ENCODE measurements at places on chromosomes 1 and 21. TPM values are rescaled to one million over a fixed set of nuclear protein-coding genes. Genes with fewer than 3 reads are reported as not detected.
A peak's percentile ranks its signal among the peaks of the same experiment; 100 is the strongest.

GRCh38 chr1:173917149-173917548 lies at the start of gene SERPINC1:
SERPINC1 (minus strand) TSS chr1:173917327; CDS start chr1:173917259, 68 bp downstream.
- H3K36me3 ChIP-seq, result no peaks in the 10 kb centered on the region
- no peaks in the 10 kb centered on the region for H3K4me1 ChIP-seq
- DNase-seq, result no peak
- H3K4me3 ChIP-seq, result no peak within 1 kb of the TSS
- H3K27me3 ChIP-seq, result no peaks in the 10 kb centered on the region
- H3K27ac ChIP-seq, result no peak within 1 kb of the TSS

The SPTA1 gene
- total RNA-seq, result 0.33 TPM

GRCh38 chr1:65230731-65231481 lies 78.4 kb upstream of the DNAJC6 start:
- peak; percentile 29 for DNase-seq
- H3K4me1 ChIP-seq, result no peaks in the 10 kb centered on the region
- H3K27ac ChIP-seq, result no peak overlapping the region
- no peak overlapping the region for H3K4me3 ChIP-seq
- no peaks in the 10 kb centered on the region for H3K27me3 ChIP-seq

The FABP3 gene
- total RNA-seq, result 14.6 TPM

DNA sequence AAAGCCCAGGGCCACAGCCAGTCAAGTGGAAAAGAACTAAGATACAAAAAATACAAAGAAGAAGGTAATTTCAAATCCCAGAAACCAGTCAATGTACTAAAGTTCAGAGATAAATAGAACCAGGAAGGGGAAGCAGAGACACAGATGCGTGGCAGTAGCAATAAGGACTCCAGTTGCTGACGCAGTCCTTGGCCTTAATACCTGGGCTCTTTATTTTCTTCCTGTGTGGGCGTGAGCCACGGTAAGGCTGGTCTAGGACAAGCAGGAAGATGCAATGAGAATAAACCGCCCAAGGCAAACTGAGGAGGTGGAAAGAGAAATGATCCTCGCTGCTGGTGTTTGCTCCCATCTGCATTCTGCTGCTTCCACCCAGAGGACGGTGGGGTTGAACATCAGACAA lies 65.6 kb upstream of the PLXNA2 start:
- no peaks in the 10 kb centered on the region for H3K36me3 ChIP-seq
- DNase-seq, result no peak
- H3K27ac ChIP-seq, result no peak overlapping the region
- no peaks in the 10 kb centered on the region for H3K4me1 ChIP-seq
- H3K27me3 ChIP-seq, result no peaks in the 10 kb centered on the region

DNA sequence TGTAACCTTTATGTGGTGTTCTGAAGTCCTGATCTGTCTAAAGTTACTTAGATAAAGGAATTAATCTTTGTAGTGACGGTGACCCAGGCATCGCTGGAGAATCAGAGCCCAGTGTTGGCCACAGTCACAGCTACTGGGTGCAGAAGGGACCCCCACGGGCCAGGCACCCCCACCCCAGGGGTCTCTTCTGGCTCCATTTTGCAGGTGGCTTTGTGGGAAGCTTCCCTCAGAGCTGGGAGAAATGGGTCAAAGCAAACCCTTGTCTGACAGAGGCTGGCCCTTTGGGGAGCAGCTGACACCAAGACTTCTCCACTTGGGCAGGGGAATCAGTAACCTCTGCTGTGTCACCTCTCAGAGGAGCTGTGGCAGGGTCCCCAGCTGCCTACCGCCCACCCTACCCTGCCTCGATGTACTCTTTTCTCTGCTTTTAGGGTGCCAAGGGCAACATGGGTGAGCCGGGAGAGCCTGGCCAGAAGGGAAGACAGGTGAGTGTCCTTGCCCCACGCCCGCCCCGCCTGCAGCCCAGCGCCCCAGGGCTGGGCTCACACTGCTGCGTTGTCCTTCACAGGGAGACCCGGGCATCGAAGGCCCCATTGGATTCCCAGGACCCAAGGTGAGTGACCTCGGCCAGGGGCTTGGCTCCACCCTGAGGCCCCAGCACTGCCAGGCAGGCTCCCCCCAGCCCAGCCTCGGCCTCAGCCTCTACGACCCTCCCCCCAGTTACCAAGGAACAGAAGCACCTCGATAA lies 17.7 kb downstream of the COL6A2 start:
- peak overlapping the region; percentile 3 for H3K27ac ChIP-seq
- H3K27me3 ChIP-seq, result no peaks in the 10 kb centered on the region
- peaks cover 11% of the 10 kb centered on the region for H3K4me1 ChIP-seq
- H3K36me3 ChIP-seq, result peaks cover 96% of the 10 kb centered on the region
- H3K4me3 ChIP-seq, result no peak overlapping the region

The CXADR gene
- 1.4 TPM for total RNA-seq

DNA sequence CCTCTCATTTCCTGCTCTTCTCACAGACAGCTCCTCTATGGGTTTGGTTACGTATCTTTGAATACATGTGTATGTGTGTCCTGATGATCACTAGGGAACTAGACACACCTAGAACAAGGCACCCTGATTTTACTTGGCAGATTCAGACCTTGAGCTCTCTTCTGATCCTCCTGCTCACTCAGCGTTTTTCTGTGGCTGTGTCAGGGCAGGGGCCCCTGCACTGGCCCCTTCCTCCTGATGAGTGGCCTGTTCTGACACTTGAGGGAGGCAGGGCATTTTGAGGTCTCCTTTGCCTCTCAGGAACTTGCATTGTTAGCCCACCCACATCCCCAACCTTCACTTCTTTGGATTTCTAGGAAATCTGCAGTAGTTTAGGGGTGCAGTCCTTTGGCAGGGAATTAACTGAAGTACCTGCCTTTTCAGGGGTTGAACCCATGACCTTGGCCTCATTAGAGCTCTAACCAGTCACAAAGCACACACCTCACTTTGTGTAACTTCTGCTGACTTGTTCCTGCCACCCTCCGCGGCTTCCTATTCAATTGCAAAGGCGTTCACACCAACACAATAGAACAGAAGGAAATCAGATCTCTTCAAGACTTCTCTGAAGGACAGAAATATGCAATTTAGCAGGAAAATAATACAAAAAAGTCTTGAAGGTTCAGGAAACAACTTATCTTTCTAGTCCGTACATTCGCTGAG lies 8.8 kb downstream of the SMYD2 start:
- no peak overlapping the region for H3K4me3 ChIP-seq
- H3K27ac ChIP-seq, result no peak overlapping the region
- H3K36me3 ChIP-seq, result no peaks in the 10 kb centered on the region

The SPATA45 gene
- total RNA-seq, result not detected

The SYTL1 gene
- 0.29 TPM for total RNA-seq

The CFHR4 gene
- not detected for total RNA-seq

The ICOSLG gene
- 0.42 TPM for total RNA-seq

The WDR64 gene
- not detected for total RNA-seq

DNA sequence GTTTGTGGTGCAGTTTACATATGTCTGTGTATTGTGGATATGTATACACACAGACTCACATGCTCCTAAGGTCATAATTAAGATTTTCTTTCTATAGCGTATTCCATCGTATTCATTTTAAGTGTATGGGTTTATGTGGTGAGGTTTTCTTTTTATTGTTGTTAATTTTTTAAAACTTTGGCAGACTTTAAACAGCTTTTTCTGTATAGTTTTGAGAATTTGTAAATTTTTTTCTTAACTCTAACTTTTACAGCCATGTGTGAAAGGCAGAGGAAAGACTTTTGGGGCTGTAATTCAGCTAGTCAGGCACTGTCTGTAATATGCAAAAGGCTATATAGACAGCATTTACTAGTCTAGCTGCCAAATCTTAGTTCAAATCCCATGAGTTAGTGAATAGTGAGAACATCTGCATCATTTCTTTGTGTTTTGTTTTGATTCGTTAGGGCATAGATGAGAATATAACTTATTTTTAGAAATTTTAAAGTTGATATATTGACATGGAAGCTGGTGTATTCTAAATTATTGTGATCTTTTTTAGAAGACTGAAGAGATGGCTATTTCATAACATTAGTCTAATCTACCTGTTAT lies 2.3 kb downstream of the MAGI3 start:
- H3K36me3 ChIP-seq, result no peaks in the 10 kb centered on the region
- no peak for DNase-seq
- H3K27me3 ChIP-seq, result no peaks in the 10 kb centered on the region
- peak overlapping the region; percentile 98 for H3K4me3 ChIP-seq

The CYP2J2 gene
- 0.26 TPM for total RNA-seq

The TRMT1L gene
- 16.6 TPM for total RNA-seq

DNA sequence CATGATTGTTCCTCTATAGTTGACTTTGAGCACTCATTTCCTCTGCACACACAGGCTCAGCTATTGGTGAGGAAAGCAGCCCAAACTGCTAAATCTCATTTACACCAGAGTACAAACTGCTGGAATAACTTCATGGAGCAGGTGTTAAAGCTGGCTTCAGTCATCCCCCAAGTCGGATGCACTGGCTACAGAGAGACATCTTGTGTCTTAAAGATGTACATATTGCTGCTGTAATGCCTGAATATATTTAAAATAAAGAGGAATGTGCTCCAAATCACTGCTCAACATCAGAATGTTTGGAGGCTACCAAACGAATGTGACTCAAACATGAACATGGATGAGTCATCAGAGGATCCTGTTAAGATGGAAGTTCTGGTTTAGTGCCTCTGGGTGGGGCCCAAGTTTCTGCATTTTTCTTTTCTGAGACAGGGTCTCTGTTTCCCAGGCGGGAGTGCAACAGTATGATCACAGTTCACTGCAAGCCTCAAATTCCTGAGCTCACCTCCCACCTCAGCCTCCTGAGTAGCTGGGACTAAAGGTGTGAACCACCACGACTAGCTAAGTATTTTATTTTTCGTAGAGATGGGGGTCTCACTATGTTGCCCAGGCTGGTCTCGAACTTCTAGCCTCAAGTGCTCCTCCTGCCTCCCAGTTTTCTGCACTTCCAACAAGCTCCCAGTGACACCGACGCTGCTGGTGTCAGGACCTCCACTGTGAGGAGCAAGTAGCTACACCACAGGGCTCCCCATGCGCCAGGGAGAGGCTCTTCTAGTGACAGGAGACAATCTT lies 79.0 kb upstream of the KRTAP19-8 start:
- H3K36me3 ChIP-seq, result no peaks in the 10 kb centered on the region
- H3K27ac ChIP-seq, result no peak overlapping the region
- H3K4me3 ChIP-seq, result no peak overlapping the region
- no peaks in the 10 kb centered on the region for H3K4me1 ChIP-seq

GRCh38 chr1:160864173-160864572 lies 1.5 kb upstream of the CD244 start:
- H3K36me3 ChIP-seq, result no peaks in the 10 kb centered on the region
- DNase-seq, result peak; percentile 53
- H3K4me1 ChIP-seq, result no peaks in the 10 kb centered on the region
- H3K27me3 ChIP-seq, result no peaks in the 10 kb centered on the region
- no peak overlapping the region for H3K4me3 ChIP-seq
- H3K27ac ChIP-seq, result no peak overlapping the region

- peaks cover 53% of the 10 kb centered on the region for H3K36me3 ChIP-seq
- H3K4me1 ChIP-seq, result peaks cover 88% of the 10 kb centered on the region
- DNase-seq, result no peak
Observed at GRCh38 chr1:202579806-202580205, 130.4 kb downstream of the SYT2 start.

The ERG gene
- total RNA-seq, result 3.7 TPM

- no peaks in the 10 kb centered on the region for H3K27me3 ChIP-seq
- no peaks in the 10 kb centered on the region for H3K36me3 ChIP-seq
- no peaks in the 10 kb centered on the region for H3K4me1 ChIP-seq
Observed at GRCh38 chr1:182091083-182091482, 29.6 kb upstream of the ZNF648 start.

- DNase-seq, result no peak
- H3K27ac ChIP-seq, result no peak overlapping the region
- H3K27me3 ChIP-seq, result no peaks in the 10 kb centered on the region
- peaks cover 2% of the 10 kb centered on the region for H3K4me1 ChIP-seq
- H3K36me3 ChIP-seq, result no peaks in the 10 kb centered on the region
Observed at GRCh38 chr1:197692965-197693364, 82.3 kb downstream of the DENND1B start.

DNA sequence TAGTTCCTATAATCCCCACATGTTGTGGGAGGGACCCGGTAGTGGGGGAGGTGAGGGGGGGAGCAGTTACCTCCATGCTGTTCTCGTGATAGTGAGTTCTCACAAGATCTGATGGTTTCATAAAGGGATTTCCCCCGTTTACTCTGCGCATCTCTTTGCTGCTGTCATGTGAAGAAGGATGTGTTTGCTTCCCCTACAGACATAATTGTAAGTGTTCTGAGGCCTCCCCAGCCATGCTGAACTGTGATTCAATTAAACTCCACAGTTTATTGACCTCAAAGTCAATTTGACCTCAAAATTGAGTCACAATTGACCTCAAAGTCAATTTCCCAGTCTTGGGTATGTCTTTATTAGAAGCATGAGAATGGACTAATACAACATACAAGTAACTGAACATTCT lies 19.7 kb downstream of the DPH5 start:
- peaks cover 36% of the 10 kb centered on the region for H3K4me1 ChIP-seq
- H3K4me3 ChIP-seq, result no peak overlapping the region
- no peak for DNase-seq
- no peak overlapping the region for H3K27ac ChIP-seq
- no peaks in the 10 kb centered on the region for H3K36me3 ChIP-seq
- no peaks in the 10 kb centered on the region for H3K27me3 ChIP-seq

DNA sequence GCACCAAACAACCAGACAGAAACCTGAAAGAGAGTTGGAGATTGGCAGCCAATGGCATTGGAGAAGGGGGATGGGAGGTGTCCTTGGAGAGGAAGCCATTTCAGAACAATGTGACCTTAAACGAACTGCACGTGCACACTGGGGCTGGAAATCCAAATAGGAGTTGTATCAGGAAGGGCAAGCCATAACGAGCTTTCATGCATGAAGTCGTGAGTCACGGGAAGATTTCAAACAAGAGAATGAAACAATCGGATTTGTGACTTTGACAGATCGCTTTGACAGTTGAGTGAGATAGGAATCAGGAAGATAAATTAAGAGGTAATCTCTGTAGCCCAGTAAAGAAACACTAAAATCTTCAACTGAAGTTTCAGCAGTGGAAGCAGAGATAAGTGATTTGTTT lies 445.8 kb upstream of the ZP4 start:
- no peaks in the 10 kb centered on the region for H3K4me1 ChIP-seq
- no peaks in the 10 kb centered on the region for H3K36me3 ChIP-seq
- no peak for DNase-seq
- H3K27me3 ChIP-seq, result no peaks in the 10 kb centered on the region
- no peak overlapping the region for H3K27ac ChIP-seq

GRCh38 chr1:59619557-59619956 lies 195.2 kb upstream of the HOOK1 start:
- no peaks in the 10 kb centered on the region for H3K36me3 ChIP-seq
- no peaks in the 10 kb centered on the region for H3K4me1 ChIP-seq
- DNase-seq, result no peak
- no peaks in the 10 kb centered on the region for H3K27me3 ChIP-seq
- no peak overlapping the region for H3K4me3 ChIP-seq

DNA sequence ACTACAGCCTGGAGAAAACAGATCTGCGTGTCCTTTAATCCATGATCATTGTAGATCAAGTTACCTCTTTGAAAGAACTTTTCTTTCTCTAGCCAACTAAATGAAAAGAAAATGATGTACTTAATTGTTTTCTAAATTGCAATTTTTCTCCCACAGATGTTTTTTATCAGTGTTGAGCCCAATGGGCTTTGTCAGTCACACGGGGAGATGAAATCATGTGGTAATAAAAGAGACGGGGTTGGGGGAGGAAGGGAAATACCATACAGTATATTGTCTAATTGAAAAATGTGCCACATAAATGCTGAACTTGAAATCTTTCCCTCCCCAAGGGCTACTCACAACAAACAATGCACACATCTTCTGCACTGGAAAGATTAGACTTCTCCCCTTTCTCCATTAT lies 58.4 kb downstream of the NTMT2 start:
- H3K27me3 ChIP-seq, result no peaks in the 10 kb centered on the region
- no peaks in the 10 kb centered on the region for H3K36me3 ChIP-seq
- DNase-seq, result no peak
- no peak overlapping the region for H3K4me3 ChIP-seq
